ENCODE measurements at places on chromosomes 16 and 17.

DNA sequence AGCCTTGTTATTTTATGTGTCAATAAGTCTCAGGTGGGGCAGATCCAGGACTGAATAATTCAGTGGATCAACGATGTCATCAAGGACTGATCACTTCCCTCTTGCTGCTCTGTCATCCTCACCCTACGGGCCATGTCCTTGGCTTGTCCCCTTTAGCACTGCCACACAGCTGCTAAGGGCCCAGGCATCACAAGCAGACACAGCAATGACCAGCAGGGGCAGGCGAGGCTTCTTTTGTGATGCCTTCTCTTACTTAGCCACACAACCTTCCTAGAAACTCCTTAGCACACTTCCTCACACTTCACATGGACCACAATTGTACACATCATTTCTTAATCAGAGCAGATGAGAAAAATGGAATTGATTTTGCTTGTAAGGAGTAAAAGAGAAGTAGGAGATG lies 356.3 kb upstream of the SOX9 start:
- DNase-seq = no peak

GRCh38 chr16:27572711-27573110 lies 22.8 kb downstream of the KATNIP start:
- DNase-seq = no peak

DNA sequence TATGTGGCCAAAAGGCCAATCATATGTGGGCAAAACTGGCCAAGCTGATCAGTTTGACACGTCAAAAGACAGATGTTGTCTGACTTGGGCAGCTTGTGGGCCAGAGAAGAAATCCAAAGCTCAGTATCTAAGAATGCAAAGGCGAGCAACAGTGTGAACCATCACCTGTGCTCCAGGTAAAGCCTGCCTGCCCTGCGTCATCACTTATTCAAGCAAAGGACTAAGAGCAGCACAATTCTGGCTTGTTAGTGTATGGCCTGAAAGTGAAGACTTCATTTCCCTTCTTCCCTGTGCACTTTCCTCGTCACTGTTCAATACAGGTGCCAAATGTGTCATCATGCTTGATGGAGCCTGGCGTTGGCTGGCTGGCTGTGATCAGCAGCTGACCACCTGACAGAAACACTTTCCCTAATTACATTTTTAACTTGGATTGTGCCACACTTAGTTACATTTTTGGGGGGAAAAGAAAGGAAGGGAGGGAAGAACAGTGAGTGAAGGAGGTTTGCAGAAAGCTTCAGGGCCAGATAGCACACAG lies 4.7 kb downstream of the FAM20A start:
- no peak for DNase-seq

- DNase-seq = no peak
These were observed 21.3 kb upstream of the HOXB13 start for GRCh38 chr17:48749621-48750553.

GRCh38 chr16:75420987-75421819 lies 12.1 kb downstream of the CFDP1 start:
- no peak for DNase-seq

GRCh38 chr17:60554377-60554788 lies 28.3 kb upstream of the APPBP2 start:
- DNase-seq = no peak

DNA sequence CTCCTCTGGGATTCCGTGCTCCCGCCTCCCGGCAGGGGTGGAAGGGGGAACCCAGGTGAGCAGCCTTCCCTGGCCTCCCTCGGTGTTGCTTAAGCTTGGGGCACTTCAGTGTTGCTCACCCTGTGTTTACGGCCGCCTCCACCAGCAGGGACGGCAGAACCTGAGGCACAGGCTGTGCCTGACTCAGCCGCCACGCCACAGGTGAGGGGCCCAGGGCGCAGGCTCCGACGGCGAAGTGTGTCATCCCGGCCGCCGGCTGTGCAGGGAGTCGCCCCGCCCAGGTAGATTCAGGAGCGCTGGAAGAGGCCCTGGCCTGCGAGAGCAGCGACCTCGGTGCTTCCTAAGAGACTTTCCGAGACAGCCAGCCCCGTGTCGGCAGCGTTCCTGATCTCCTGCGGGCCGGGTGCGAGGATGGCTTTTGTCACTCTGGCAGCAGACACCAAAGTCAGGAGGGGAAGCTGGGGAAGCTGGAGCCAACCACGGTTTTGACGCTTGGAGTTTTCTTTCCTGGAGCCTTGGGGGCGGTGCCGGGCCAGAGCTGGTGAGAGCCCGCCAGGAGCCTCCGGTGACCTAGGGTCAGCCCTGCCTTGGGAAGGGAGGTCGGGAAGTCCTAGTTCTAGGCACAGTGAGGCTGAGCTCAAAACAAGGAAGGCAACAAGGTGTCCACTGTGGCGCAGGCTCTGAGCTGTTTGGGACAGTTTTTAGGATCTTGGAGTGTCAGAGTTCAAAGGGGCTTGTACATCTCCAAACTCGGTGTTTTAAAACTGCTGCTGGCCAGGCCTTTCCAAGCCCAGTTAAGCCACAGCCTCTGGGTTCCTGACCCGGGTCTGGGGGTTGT lies 2.1 kb downstream of the GSE1 start:
- DNase-seq = peak; percentile 35

- DNase-seq = no peak
These were observed 33.2 kb upstream of the RPH3AL start for GRCh38 chr17:385836-386140.

DNA sequence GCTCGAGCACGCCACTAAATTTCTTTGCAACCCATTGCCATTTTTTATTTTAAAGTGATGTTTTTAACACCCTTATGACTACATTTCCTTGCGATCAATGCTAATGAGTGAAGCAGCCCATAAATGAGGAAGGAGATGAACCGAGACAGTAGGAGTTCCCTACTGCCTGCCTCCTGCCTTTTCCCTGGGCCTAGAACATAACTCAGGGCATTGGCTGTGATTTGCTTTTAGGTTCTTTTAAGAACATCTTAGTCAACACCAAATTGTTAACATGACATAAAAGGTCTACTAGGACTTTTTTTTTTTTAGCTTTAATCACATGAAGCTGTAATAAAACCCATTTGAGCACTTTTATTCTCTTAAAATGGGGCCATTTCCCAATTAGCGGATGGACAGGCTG lies 81.3 kb downstream of the MAP2K6 start:
- no peak for DNase-seq

DNA sequence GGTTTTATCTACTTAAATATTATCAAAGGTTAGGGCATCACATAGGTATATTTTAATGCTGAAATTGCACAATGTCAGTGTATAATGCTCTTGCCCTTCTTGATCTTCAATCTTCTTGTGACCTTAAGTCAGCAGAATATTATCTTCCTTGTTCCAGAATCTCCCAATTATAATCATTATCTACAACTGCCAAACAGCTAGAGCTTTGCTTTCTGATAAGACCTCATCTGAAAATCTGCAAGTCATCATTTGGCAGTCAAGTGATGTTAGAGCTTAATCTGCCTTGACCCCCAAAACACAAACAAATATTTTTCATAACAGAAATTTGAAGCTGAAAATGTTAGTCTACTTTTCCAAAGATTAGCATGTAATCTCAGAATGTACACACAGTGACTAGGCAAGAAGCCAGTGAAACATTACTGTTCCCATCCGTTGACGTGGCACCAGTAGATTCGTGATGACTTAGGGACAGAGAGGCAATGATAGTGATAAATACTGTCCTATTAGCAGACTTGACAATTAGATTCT lies 19.8 kb downstream of the REXO5 start:
- DNase-seq = no peak

DNA sequence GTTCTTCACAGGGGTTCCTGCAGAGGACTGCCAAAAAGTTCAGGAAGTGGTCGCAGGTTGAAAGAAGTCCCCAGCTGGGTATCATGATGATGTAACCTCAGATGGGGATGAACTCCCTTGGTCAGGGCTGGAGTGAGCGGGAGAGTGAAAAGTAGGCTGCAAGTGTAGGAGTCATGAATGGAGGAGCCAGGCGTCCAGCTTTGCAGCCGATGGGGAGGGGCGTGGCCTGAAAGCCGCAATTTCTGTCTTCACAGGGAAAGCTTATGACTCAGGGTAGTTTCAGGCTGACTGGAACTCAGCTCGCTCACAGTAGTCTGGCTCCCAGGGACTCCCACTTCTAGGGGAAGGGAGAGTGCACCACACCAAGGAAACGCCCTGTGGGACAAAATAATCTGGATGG lies 70.0 kb upstream of the HS3ST3A1 start:
- DNase-seq = no peak

- no peak for DNase-seq
These were observed 6.4 kb upstream of the SLFN12L start for GRCh38 chr17:35543856-35544255.

DNA sequence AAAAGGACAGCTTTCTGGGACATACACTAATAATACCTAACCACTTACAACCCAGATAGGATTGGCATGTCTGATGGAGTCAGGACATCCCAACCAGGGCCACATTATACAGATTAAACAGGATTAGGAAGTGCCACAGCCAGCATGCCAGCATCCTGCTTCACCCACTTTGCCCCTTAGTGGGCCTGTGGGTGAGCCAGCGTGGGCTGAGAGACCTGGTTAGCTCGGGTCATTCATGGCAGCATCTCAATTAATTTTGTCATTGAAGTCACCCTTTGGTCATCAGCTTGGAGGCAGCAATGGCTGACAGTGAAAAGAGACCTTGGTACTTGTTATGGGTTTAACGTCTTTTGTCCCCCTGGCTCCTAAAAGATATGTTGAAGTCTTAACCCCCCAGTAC lies 29.9 kb upstream of the SLC6A2 start:
- DNase-seq = no peak

GRCh38 chr17:72512649-72513556 lies 392.1 kb downstream of the SOX9 start:
- no peak for DNase-seq

DNA sequence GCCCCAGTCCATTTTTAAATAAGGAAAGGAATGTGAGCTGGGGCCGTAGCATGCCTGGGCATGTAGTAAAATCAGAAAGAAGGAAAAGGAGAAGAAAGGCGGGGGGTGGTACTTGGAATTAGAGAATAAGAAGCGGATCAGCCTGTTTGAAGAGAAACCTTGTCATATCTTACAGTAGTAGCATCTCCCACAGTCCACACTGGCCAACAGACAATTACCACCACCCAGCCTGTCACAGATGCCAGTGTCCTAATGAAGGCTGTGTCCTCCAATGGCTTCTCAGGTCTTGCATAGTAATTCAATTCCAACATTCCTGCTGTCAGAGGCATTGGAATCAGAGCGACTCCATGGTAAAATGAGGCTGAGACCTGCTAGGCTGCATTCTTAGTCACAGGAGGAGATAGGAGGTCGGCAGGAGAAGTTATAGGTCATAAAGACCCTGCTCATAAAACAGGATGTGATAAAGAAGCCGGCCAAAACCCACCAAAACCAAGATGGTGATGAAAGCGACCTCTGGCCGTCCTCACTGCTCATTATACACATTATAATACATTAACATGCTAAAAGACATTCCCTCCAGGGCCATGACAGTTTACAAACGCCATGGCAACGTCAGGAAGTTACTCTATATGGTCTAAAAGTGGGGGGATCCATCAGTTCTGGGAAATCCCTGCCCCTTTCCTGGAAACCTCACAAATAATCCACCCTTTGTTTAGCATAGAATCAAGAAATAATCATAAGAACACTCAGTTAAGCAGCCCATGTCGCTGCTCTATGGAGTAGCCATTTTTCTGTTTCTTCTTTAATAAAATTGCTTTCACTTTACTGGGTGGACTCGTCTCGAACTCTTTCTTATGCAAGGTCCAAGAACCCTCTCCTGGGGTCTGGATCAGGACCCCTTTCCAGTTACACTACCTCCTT lies 9.6 kb upstream of the AKAP10 start:
- no peak for DNase-seq

- DNase-seq = peak; percentile 63
These were observed 87.8 kb downstream of the GNAO1 start for GRCh38 chr16:56279132-56279531.

GRCh38 chr16:3878610-3879009 lies 1.9 kb downstream of the CREBBP start:
- DNase-seq = no peak

GRCh38 chr17:72236980-72237633 lies 116.3 kb downstream of the SOX9 start:
- DNase-seq = no peak

DNA sequence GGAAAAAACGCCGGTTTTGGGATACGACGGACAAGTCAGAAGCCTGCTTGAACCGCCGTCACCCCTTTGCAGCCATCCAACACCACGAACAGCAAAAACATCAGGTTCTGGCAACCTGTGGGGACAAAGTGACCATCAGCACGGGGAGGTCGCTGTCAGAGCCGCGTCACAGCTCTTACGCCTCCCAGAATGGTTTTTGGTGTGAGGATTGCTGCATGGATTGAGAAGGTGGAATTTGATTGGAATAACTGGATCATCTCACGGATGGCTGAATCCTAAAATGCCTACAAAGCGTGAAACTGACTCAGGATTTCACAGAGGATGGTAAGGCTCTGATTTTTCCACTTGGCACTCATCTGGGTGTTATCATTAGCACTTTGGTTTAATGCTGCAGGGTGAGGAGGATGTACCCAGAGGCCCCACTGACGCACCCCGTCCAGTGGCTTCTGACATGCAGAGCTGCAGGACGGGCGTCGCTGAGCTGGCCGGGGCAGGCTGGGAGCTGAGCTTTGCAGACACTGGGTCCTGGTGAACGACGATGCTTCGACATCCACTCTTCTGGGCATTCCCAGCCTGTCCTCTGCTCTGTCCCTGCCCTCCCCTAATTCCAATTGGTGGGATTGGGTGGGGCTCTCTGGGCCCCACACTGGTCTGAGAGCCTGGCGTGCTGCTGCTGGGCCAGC lies 73.4 kb upstream of the CREBBP start:
- DNase-seq = no peak

DNA sequence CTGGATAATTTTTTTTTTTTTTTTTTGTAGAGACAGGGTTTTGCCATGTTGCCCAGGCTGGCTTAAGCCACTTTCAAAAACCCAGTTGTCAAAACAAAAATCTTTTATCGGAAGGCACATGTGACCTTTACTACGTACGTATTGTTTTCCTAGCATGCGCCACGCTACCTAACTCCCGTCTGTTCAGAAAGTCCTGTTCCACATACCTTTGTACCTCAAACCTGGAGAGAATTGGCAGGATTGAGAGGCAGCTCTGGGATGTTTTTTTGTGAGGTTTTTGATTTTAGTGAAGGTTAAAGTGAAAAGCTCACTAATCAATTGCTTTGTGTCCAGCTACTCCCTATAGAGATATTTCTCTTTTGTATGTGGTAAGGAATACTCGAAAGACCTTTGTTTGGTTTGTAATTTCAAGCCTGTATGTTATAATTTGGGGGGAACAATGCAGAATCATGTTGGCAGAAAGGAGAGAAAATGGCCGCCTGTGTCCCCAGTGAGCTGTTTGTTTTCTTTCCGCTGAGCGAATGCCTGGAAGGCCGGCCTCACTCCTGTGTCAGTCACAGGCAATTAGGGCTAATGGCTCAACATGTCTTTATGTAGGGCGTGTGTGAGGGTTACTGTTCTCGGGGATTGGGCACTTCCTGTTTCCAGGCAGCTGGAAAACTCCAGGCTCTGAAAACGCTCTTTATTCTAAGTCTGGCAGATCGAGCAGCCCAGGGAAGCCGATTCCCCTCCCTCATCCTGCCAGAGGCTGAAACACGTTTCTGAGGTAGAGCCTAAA lies 60.8 kb upstream of the CLEC18A start:
- DNase-seq = no peak
